Left ventricle myocardium inferior (tissue), 1 donor: ENCODE measurements at places on chromosomes 16 and 17. TPM values are rescaled to one million over a fixed set of nuclear protein-coding genes. Genes with fewer than 3 reads are reported as not detected.

DNA sequence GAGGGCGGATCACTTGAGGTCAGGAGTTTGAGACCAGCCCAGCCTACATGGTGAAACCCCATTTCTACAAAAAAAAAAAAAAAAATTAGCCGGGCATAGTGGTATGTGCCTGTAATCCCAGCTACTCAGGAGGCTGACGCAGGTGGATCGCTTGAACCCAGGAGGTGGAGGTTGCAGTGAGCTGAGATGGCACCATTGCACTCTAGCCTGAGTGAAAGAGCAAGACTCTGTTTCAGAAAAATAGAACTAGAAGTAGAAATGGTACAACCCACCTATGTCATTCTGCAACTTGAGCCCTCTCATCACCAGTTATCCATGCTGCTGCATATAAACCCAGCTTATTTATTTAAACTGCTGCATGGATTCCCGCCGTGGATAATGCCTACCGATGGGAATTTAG is 1.6 kb downstream of the SCNN1B start:
- no peak overlapping the region for H3K4me3 ChIP-seq
- no peak for DNase-seq
- peaks cover 80% of the 10 kb centered on the region for H3K27me3 ChIP-seq
- no peak overlapping the region for H3K27ac ChIP-seq
- no peaks in the 10 kb centered on the region for H3K36me3 ChIP-seq

Gene SCARF1
- total RNA-seq = 12.2 TPM

DNA sequence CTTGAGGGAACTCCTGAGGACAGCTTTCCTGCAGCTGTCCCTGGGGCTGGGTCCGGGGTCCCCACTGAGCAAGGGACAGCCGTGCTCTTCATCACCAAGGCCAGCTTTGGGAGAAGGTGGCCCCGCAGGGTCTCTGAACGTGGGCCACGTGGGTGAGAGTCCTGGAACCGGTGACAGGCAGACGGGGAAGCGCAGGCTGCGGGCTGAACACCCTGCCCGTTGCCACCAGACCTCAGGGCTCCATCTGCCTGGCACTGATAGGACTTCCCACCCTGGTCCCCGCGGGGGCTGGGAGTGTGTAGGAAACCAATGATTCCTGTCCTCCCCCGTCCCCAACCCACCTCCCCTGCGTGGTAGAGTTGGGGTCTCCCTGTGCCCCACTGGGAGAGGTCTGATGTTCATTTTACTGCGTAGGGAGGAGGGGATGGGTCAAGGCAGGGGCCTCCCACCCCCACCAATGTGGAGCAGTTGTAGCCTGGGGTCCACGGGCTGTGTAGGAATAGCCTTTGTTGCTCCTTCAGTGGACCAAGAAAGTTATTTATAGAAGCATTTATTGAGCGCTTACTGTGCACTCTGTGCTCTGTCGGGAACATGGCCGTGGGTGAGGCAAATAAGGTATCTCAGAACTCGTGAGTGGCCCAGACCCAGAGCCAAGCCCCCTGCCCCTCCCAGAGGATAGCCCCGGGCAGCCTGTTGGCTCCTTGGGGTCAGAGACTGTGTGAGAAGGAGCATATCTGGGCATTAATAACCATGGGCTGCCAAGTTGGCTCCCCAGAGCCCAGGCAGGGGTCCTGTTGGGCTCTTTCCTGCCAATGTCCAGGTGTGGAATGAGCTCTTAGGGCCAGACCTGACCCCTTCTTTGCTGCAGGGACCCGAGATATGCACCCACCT is 1.3 kb downstream of the ADGRG1 start:
- no peaks in the 10 kb centered on the region for H3K36me3 ChIP-seq
- H3K27me3 ChIP-seq = peaks cover 19% of the 10 kb centered on the region
- peak overlapping the region; percentile 70 for H3K4me3 ChIP-seq
- peaks cover 63% of the 10 kb centered on the region for H3K4me1 ChIP-seq
- H3K27ac ChIP-seq = peak overlapping the region; percentile 93

DNA sequence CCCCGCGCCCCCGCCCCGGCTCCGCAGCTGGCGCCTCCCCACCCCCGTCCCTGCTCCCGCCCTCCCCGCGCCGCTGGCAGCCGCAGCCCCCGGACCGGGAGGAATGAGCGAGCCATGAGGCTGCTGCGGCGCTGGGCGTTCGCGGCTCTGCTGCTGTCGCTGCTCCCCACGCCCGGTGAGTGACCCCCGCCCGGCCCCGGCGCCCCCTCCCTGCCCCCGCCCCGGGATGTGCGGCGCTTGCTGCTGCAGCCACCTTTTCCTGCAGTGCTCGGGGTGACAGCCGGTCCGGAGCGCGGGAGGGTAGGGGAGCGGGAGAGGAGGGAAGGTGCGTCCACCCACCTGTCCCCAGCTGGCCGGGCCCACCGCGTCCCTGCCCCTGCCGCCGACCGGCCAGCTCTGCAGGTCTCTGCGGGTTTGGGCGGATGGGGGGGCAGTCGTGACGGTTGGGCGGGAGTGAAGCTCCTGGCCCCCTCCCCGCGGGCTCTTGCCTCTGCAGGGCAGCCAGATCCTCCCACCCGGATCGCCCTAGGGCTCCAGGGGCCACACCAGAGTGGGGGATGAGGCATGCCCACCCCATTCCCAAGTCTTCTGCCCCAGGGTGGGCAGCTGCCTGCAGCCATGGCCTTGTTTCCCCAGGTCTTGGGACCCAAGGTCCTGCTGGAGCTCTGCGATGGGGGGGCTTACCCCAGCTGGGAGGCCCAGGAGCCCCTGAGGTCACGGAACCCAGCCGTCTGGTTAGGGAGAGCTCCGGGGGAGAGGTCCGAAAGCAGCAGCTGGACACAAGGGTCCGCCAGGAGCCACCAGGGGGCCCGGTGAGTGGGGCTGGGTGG is 513 bp downstream of the ADAM11 start:
- no peaks in the 10 kb centered on the region for H3K36me3 ChIP-seq
- peak overlapping the region; percentile 74 for H3K4me3 ChIP-seq
- peak overlapping the region; percentile 8 for H3K27ac ChIP-seq

Gene SNX20
- total RNA-seq = 0.69 TPM

GRCh38 chr17:27622986-27623385 is 8.0 kb upstream of the LGALS9 start:
- no peak for DNase-seq
- H3K27ac ChIP-seq = peak overlapping the region; percentile 7
- H3K36me3 ChIP-seq = peaks cover 65% of the 10 kb centered on the region
- peaks cover 8% of the 10 kb centered on the region for H3K4me1 ChIP-seq
- H3K27me3 ChIP-seq = no peaks in the 10 kb centered on the region
- no peak overlapping the region for H3K4me3 ChIP-seq

DNA sequence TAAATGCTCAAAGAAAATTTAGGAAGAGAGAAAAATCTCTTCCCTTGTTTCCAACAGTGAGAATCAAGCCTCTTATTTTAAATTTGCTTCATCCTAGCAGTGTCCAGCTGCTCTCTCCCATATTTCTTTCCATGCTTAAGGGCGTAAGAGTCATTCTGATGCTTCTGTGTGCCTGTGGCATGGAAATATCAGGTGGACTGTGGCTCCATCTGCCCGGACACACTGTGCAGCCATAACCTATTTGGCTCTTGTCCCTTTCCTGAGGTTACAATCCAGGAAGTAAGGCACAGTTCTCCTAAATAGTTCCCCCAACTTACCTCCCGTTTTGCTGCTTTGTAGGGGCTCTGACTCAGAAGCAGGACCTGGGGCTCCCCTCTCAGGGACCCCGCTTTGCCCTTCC is 6.3 kb upstream of the KRT222 start:
- H3K27ac ChIP-seq = no peak overlapping the region
- H3K36me3 ChIP-seq = no peaks in the 10 kb centered on the region
- H3K27me3 ChIP-seq = peaks cover 40% of the 10 kb centered on the region
- DNase-seq = no peak
- H3K4me1 ChIP-seq = no peaks in the 10 kb centered on the region

Gene HOXB7
- total RNA-seq = 0.16 TPM
